ENCODE measurements at places on chromosomes 2 and 18.
A peak's percentile ranks its signal among the peaks of the same experiment; 100 is the strongest.

GRCh38 chr2:238895361-238895882 is 47.5 kb downstream of the TWIST2 start:
- DNase-seq = no peak
- H3K4me1 ChIP-seq = peaks cover 17% of the 10 kb centered on the region
- no peak overlapping the region for H3K4me3 ChIP-seq
- peak overlapping the region; percentile 6 for H3K27ac ChIP-seq
- H3K36me3 ChIP-seq = no peaks in the 10 kb centered on the region

DNA sequence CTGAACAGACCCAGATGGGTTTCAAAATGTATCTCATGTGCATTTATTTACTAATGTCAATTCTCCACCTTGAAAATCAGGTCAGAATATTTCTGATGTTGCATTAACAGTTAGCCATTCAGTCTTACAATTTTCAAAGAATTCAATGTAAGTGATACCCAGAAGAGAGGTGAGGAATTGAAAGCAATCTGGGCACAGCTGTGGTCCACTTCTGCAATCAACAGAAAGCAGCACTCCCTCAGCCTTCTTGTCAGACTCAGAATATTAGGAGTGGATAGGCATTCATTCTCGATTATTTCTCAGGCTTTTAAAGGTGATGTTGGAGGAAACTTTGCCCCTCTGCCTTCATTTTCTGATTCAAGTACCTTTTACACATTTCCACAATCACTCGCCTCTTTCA is 15.7 kb downstream of the CCL20 start:
- H3K4me1 ChIP-seq = no peaks in the 10 kb centered on the region
- no peak overlapping the region for H3K4me3 ChIP-seq
- no peak for DNase-seq
- no peaks in the 10 kb centered on the region for H3K27me3 ChIP-seq

GRCh38 chr2:120606931-120607330 is 128.7 kb upstream of the GLI2 start:
- no peak overlapping the region for H3K27ac ChIP-seq
- H3K4me1 ChIP-seq = peaks cover 4% of the 10 kb centered on the region
- no peaks in the 10 kb centered on the region for H3K36me3 ChIP-seq
- no peaks in the 10 kb centered on the region for H3K27me3 ChIP-seq
- DNase-seq = no peak

- no peak overlapping the region for H3K4me3 ChIP-seq
- DNase-seq = peak; percentile 7
- H3K4me1 ChIP-seq = no peaks in the 10 kb centered on the region
Observed at GRCh38 chr18:69845593-69846506, 101.8 kb downstream of the CD226 start.

DNA sequence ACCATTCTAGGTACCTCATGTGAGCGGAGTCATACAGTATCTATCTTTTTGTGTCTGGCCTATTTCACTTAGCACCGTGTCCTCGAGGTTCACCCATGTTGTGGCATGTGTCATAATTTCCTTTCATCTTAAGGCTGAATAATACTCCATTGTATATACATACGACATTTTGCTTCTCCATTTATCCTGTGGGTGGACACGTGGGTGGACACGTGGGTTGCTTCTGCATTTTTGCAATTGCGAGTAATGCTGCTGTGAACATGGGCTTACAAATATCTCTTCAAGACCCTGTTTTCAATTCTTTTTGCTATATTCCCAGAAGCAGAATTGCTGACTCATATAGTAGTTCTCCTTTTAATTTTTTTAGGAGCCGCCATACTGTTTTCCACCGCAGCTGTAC is 243.6 kb upstream of the EPAS1 start:
- H3K36me3 ChIP-seq = no peaks in the 10 kb centered on the region
- no peaks in the 10 kb centered on the region for H3K27me3 ChIP-seq
- H3K4me1 ChIP-seq = peaks cover 3% of the 10 kb centered on the region
- no peak overlapping the region for H3K4me3 ChIP-seq
- H3K27ac ChIP-seq = no peak overlapping the region

- no peaks in the 10 kb centered on the region for H3K27me3 ChIP-seq
- no peak overlapping the region for H3K4me3 ChIP-seq
- no peak for DNase-seq
- no peak overlapping the region for H3K27ac ChIP-seq
- no peaks in the 10 kb centered on the region for H3K36me3 ChIP-seq
Observed at GRCh38 chr2:172821370-172822338, 86.0 kb downstream of the RAPGEF4 start.

GRCh38 chr18:40055262-40055661 is 1899.8 kb upstream of the PIK3C3 start:
- no peak overlapping the region for H3K27ac ChIP-seq
- DNase-seq = no peak
- H3K36me3 ChIP-seq = no peaks in the 10 kb centered on the region
- no peak overlapping the region for H3K4me3 ChIP-seq

- H3K4me3 ChIP-seq = no peak overlapping the region
- no peak for DNase-seq
- H3K36me3 ChIP-seq = no peaks in the 10 kb centered on the region
Observed at GRCh38 chr2:149388120-149388816, 57.9 kb downstream of the LYPD6 start.

DNA sequence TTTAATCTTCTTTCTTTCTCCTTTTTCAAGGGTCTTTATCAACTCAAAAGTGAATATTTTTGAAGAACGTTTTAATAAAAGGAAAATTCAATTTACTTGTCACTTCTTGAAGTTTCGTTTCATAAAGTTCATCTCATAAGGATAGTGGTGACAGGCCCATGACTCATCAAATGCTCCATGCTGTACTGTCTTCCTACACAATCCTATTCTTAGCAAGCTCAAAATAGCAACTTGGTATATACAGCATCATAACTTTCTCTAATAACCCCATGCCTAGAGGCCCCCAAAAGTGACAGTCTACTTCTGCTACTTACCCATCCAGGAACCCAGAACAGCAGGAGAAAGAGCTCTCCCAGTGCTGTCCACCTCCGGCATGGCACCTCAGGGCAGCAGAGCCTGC is 7.7 kb downstream of the FBXO15 start:
- no peak overlapping the region for H3K4me3 ChIP-seq
- DNase-seq = no peak
- no peaks in the 10 kb centered on the region for H3K36me3 ChIP-seq
- no peaks in the 10 kb centered on the region for H3K4me1 ChIP-seq
- H3K27ac ChIP-seq = no peak overlapping the region

- H3K27me3 ChIP-seq = no peaks in the 10 kb centered on the region
- peaks cover 21% of the 10 kb centered on the region for H3K4me1 ChIP-seq
- DNase-seq = no peak
- peak overlapping the region; percentile 0 for H3K4me3 ChIP-seq
- H3K27ac ChIP-seq = peak overlapping the region; percentile 74
- H3K36me3 ChIP-seq = no peaks in the 10 kb centered on the region
Observed at GRCh38 chr2:241882091-241882625, 12.6 kb downstream of the RTP5 start.

DNA sequence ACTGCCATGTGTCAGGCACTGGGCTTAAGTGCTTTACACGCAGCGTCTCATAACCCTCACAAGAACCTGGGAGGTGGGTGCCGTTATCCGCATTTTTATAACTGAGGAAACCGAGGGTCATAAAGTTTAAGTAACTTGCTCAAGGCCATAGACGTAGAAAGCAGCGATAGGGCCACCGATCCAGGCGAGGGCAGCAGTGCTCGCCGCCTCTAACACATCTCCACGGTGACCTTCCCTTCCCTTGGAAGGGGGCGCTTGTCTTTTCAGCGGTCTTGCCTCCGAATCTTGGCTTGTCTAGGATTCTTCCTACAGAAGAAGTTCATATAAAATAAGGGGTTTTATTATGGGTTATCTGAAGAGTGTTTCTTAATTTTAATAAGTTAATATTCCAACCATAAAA is 186.6 kb downstream of the GBX2 start:
- no peak overlapping the region for H3K27ac ChIP-seq
- H3K4me1 ChIP-seq = no peaks in the 10 kb centered on the region
- no peak for DNase-seq
- H3K36me3 ChIP-seq = no peaks in the 10 kb centered on the region
- H3K27me3 ChIP-seq = no peaks in the 10 kb centered on the region
- no peak overlapping the region for H3K4me3 ChIP-seq
